ENCODE measurements at places on chromosomes 11 and 22.

DNA sequence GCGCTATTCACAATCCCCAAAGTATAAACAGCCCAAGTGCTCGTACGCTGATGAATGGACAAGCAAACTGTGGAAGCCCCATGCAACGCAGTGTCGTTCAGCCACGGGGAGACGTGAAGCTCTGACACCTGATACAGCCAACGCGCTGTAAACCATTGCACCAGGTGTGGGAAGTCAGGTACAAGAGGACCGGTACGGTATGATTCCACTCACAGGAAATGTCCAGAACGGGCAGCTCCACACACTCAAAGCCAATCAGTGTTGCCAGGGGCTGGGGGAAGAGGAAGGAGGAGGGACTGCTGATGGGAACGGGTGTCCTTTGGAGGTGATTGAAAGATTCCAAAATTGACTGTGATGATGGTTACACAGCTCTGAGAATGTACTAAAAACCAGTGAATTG lies 64.5 kb downstream of the BRD1 start:
- no peak for DNase-seq

DNA sequence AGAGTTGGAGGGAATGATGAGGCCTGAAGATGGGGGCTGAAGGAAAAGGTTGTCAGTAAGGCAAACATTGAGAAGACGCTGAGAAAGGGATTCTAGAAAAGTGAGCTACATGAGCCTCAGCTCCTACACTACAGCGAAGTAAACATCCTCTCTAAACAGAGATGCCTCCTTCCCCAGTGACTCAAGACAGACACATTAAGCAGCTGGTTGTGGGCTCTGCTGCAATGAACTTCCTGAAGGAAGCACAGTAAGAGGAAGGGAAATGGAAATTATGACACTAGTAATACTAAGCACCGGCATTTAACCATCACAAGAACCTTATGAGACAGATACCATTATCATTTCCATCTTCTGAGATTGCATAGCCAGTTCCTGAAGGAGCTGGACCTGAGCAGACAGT lies 190.5 kb downstream of the C11orf87 start:
- no peak for DNase-seq

DNA sequence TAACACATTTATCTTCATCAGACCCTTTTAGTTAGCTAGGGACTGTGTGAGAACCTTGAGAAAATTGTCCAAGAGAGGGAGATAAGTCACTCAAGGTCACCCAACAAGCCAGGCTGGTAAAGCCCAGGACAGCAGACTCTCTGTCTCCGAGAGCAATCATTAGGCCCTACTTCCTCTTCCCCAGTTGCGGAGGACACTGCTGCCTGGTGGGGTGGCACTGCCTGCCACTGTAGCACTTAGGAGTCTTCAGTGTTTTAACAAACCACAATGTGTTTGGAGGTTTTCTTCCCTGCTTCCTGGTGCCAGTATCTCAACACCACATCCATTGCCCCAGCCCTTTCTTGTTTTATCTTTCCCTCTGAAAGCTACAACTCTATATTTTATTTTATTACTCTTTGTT lies 132.1 kb upstream of the LDLRAD3 start:
- DNase-seq: no peak

DNA sequence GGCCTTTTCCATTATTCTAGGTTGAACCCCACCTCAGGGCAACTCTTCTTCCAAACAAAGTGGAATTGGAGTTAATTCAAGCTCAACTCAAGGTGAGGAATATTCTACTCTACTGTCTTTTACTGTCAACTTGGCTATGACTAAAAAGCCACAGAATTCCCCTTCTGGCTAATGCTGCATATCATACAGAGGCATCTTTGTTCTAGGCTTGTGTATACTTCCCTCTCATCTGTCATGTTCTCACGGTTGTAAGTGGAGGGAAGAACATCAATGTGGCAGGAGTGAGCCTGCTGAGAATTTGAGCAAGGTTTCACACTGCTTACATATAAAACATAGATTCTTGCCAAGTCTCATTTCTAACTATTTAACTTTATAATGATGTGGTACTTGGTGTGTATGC lies 921.4 kb upstream of the CNTN5 start:
- no peak for DNase-seq

DNA sequence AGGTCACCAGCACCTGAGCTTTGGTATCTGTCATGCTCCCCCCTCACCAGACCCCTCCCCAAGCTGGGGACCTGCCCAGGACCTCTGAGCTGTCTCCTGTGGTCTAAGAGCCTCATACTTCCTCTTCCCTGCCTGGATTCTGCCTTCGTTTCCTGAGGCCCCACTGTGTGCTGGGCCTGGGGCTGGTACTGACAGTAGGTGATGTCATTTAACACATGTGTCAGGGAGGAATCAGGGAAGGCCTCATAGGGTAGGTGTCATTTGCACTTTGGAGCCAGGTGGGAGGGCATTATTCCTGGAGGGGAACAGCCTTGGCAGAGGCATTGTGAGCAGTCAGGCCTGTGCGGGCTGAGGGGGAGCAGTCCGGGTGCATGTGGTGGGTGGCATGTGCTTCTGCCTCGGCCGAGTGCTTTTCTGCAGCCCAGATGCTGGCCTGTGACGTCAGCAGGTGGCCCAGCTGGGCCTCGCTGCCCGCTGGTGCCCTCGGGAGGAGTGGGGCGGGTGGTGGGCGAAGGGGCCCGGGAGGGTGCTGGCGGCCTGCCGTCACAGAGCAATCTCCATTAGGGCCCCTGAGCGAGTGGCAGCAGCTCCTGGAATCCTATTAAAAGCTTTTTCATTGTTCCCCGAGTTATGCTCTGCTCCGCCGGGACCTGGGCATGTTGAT lies 9.1 kb downstream of the FLRT1 start:
- no peak for DNase-seq

DNA sequence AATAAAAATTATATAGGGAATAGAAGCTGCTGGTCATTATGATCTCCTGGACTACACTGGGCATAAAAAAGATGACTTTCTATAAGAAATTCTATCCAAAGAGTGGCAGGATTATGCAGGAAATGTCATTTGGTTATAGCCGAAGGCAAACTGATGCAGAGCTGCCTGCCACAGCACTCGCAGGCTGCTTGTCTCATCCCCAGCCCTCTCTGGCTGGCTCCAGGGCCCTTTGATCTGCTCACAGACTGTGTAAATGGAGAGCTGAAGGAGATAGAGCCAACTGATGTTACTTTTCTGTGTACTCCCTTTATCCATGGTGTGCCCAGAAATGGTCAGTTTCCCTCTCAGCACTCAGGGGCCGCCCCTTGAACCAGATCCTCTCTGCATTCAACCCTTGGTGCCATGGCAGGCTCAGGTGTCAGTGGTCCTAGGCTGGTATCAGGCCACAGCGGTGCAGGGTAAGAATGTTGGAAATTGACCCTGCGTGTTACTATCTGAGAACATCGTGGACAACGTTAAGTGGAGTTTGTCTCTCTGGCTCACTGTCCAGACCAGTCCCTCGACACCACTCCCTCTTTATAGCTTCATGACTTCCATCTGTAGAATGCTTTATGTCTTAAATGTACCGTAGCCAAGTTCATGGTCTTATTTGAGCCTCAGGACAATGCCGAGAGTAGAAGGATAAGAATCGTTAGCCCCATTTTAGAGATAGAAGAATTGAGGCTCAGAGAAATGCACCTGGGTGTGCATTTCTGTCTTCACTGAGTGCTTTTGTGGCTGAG lies 27.8 kb downstream of the TEAD1 start:
- no peak for DNase-seq

DNA sequence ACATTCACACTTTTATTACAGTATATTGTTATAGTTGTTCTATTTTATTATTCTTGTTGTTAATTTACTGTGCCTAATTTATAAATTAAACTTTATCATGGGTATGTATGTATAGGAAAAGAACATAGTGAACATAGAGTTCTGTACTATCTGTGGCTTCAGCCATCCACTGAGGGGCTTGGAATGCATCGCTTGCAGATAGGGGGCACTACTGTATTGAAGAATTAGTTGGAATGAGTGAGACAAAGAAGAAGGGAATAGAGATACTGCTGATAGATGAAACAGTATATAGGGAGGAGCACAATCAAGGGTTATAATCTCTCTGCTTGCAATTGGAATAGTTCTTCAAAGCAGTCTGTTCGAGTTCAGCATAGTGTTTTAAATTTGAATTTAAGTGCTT lies 432.2 kb downstream of the RAB38 start:
- DNase-seq: no peak

- DNase-seq: no peak
Measured at GRCh38 chr11:30741039-30741550, 154.9 kb upstream of the MPPED2 start.

GRCh38 chr22:47304191-47304831 lies 541.9 kb downstream of the TBC1D22A start:
- DNase-seq: no peak

DNA sequence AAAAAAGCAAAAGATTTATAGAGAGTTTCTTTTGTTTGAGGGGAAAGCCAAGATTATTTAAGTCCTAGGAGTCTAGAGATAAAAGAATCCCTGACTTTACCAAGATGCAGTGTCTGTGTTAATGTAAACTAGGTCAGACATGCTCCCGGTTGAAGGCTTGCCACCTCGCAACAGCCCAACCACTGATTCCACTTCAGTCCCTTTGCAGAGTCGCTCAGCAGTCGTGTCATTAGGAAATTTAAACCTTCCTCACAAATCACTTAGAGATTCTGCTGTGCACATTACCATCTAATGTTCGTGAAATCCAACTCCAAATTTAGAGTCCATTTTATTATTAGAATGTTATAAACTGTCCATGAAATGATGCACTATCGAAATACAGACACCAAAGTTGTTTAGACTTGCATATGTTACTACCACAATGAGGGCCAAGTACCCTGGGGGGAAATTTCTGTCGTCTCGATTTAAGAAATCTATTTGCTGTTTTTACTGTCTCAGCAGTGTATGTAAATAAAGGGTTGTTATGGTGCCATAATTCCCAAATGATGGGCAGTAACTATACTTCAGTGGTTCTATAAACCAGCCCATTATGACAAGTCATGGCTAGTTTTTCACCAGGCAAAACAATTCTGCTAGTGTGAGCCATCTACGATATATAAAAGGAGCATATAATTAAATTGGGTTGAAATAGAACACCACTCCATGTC lies 101.4 kb upstream of the MTNR1B start:
- no peak for DNase-seq

GRCh38 chr11:45617871-45618601 lies 47.4 kb downstream of the CHST1 start:
- no peak for DNase-seq

- DNase-seq: no peak
Measured at GRCh38 chr11:128627666-128628324, 40.4 kb upstream of the ETS1 start.

GRCh38 chr11:70481625-70482528 lies 83.5 kb downstream of the CTTN start:
- no peak for DNase-seq

DNA sequence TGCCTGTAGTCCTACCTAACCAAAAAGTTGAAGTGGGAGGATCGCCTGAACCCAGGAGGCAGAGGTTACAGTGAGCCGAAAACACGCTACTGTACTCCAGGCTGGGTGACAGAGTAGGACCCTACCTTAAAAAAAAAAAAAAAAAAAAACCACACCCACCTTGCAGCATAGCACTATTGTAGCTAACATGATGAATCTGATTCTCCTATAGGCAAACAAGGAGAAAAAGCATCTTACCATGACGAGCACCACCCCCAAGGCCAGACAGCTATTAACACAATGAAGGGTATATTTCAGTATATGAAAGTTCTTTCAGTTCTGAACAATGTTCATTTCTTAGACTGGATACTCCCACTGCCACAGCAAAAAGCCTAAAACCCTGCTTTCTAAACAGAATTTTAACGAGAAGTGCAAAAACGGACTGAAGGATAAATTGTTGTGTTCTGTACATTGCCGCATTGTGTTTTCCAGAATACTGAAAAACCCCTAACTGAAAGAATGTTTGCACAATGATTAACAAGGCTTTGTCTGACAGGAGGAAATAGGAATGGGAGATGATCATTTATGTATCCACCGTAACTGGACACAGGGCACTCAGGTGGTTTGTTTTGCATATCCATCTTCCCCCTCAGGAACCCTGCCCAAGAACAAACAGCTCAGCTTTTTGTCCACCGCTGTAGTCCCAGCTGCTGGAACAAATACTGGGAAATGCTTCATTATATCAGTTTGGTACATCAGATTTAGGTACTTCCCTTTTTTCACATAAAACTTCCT lies 8.9 kb downstream of the PISD start:
- no peak for DNase-seq

DNA sequence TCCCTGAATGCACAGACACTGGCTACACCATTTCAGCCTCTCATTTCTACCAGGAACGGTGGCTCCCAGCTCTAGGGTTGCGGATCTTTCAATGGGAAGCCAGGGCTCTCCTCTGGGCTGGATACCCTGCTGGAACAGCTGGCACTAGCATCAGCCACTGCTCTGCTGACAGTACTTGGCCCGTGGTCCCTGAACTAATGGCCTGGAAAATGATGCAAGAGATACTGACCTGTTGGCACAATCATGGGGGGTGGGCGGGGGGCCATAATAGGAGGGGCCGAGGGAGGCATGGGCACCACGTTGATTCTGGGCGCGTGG lies 10.7 kb upstream of the TBC1D10A start:
- DNase-seq: no peak

- no peak for DNase-seq
Measured at GRCh38 chr11:110909336-110909735, 197.1 kb upstream of the ARHGAP20 start.

- DNase-seq: no peak
Measured at GRCh38 chr11:128462922-128463321, 124.4 kb downstream of the ETS1 start.

DNA sequence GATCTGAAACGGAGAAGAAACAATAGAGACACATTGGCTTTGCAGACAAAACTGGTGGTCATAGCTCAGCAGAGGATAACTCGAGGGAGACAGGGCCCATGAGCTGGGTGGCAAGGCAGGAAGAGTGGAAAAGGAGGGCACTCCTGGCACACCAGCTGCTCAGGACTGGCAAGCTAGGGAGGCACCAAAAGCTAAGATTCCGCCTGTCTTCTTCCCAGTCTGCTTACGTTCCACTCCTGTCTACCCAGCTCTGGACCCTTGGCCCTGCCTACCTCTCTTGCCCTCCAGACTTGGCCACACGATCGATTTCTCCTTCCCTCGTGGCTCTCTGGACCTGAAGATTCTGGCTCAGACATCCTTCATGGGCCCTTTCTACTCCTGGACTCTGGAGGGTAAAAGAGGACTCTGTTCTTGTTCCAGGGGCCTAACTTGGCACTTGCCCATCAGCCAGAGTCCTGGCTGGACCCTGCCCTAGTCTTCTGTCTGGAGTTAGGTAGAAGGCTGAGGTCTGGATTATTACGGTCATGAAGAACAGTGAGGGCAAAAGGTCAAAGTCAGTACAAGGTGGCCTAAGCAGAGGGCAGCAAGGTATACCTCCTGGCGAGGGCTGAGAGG lies 115.2 kb upstream of the PITPNB start:
- no peak for DNase-seq

DNA sequence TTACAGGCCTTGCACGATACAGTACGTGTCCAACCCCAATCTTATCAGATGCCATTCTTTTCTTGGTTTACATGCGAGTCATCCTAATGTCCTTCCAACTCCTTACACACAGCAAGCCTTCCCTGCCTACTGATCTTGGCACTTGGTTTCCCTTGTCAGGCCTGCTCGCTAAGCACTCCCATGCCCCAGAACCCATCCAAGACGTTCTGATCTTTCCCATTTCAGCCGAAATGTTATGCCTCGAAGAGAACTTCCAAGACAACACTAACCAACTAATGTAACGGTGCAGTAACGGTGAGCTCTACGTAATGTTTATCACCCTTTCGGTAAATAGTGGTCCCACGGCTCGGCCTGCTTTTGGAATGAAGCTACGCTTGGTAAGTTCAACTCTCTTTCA lies 521 bp downstream of the PES1 start:
- DNase-seq: no peak

- no peak for DNase-seq
Measured at GRCh38 chr11:64716473-64717267, 6.3 kb downstream of the NRXN2 start.
